ENCODE measurements at places on chromosomes 2 and 18.

DNA sequence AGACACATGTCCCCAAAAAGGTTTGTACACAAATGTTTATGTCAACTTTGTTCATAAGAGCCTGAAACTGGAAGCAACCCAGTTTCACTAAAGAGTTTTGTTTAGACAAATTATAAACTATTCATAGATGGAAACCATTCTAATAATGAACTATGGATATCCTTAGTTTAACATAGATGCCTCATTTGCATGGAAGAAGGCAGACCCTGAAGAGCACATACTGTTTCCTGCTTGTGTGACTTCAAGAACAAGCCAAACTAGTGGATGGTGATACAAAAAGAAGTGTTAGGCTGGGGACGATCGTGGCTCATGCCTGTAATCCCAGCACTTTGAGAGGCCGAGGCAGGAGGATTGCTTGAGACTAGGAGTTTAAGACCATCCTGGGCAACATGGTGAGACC lies 48.1 kb downstream of the ACOXL start:
- H3K36me3 ChIP-seq = no peaks in the 10 kb centered on the region
- H3K4me3 ChIP-seq = no peak overlapping the region
- no peak overlapping the region for H3K27ac ChIP-seq
- no peak for DNase-seq

GRCh38 chr2:190982262-190983034 lies 31.5 kb downstream of the STAT1 start:
- H3K27ac ChIP-seq = no peak overlapping the region
- H3K27me3 ChIP-seq = no peaks in the 10 kb centered on the region
- peaks cover 3% of the 10 kb centered on the region for H3K4me1 ChIP-seq
- H3K4me3 ChIP-seq = no peak overlapping the region

GRCh38 chr2:196697825-196698224 lies 58.3 kb downstream of the CCDC150 start:
- no peak overlapping the region for H3K4me3 ChIP-seq
- H3K27ac ChIP-seq = no peak overlapping the region
- no peaks in the 10 kb centered on the region for H3K27me3 ChIP-seq
- H3K4me1 ChIP-seq = peaks cover 9% of the 10 kb centered on the region
- H3K36me3 ChIP-seq = no peaks in the 10 kb centered on the region

GRCh38 chr2:33443274-33443829 lies 33.1 kb upstream of the RASGRP3 start:
- no peaks in the 10 kb centered on the region for H3K4me1 ChIP-seq
- DNase-seq = no peak
- peaks cover 4% of the 10 kb centered on the region for H3K36me3 ChIP-seq
- H3K27ac ChIP-seq = no peak overlapping the region
- H3K4me3 ChIP-seq = no peak overlapping the region

GRCh38 chr18:9475643-9476591 lies 604 bp downstream of the RALBP1 start:
- H3K27me3 ChIP-seq = peaks cover 2% of the 10 kb centered on the region
- no peaks in the 10 kb centered on the region for H3K36me3 ChIP-seq
- peaks cover 9% of the 10 kb centered on the region for H3K4me1 ChIP-seq
- peak overlapping the region; percentile 71 for H3K27ac ChIP-seq
